RPMI7951 (cell line): ENCODE measurements at places on chromosomes 7 and 10. TPM values are rescaled to one million over a fixed set of nuclear protein-coding genes. Genes with fewer than 3 reads are reported as not detected.

Gene PRPS1L1
- total RNA-seq = not detected in 2 replicates

Gene FAM13C
- 3.4 and 4.1 TPM in 2 replicates for total RNA-seq

Gene HOXA2
- 0.84 and 1.1 TPM in 2 replicates for total RNA-seq

Gene HOXA4
- 4.3 and 9.7 TPM in 2 replicates for total RNA-seq

Gene CDHR1
- not detected in 2 replicates for total RNA-seq

Gene CFAP70
- total RNA-seq = 0.12 TPM in 1 of 2 replicates, not detected in the other

Gene TMEM213
- not detected in 2 replicates for total RNA-seq

- no peak for DNase-seq
These were observed 308.5 kb downstream of the REEP3 start for GRCh38 chr10:63829573-63830149.

DNA sequence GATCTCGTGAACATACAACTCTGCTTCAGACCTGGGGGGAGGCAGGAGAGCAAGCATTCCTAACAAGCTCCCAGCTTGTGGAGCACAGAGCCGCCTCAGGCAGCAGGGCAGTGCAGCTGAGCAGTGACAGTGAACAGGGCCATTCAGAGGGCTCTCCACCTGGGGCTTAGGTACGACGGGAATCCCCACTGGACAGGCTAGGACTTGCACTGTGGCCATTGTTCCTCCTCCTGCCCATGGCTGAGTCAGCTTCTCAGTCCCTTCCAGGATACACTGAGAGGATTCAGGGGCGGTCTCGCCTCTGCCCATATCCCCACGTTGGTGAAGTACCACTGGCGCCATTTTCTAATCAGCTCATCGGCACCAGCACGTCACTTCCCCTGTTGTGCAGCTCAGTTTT is 71.1 kb downstream of the FIGNL1 start:
- DNase-seq = no peak

- peak; percentile 60 for DNase-seq
These were observed 608 bp downstream of the HHEX start for GRCh38 chr10:92690211-92690914.

DNA sequence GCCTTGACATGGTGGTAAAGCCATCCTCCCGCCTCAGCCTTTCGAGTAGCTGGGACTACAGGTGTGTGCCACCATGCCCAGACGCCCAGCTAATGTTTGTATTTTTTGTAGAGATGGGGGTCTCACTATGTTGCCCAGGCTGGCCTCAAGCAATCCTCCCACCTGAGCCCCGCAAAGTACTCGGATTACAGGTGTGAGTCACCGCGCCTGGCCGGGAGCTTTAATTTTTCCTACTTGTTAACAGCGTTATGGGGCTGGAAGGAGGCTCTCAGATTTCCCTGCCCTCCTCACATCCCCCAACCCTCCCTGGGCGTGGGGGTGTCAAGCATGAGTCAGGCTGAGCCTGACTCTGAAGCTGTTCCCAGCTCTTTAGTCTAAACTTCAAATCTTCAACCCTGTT is 8.3 kb downstream of the ALKBH4 start:
- DNase-seq = no peak

GRCh38 chr10:84706875-84707274 is 378.5 kb downstream of the CCSER2 start:
- no peak for DNase-seq

GRCh38 chr10:87966459-87966858 is 103.0 kb downstream of the PTEN start:
- DNase-seq = no peak

GRCh38 chr10:15719049-15719898 is 448 bp downstream of the ITGA8 start:
- no peak for DNase-seq

GRCh38 chr10:2866569-2866968 is 200.8 kb upstream of the PFKP start:
- DNase-seq = no peak

- no peak for DNase-seq
These were observed 16.2 kb downstream of the RAMP3 start for GRCh38 chr7:45173596-45174327.

DNA sequence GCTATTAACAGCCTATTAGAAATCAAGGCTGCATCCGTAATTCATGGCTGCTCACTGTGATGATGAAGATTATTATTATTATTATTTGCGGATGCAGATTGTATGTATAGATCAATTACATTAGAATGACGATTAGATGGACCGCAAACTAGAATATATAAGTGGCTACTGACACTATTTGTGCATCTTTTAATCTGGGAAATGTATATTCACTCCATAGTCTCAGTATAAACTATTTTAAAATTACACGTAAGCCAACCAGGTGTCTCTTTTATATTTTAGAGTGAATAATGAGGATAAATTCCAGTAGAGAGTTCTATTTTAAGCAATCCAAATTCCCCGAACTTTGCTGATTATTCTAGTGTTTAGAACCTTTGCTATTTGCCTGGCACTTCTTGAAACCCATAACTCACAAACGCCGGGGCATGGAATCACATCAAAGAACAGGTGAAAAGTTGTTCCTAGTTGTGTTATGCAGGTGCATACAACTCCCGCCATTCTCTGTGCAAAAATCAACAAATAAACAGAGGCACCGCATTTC is 509 bp upstream of the ING3 start:
- DNase-seq = no peak

DNA sequence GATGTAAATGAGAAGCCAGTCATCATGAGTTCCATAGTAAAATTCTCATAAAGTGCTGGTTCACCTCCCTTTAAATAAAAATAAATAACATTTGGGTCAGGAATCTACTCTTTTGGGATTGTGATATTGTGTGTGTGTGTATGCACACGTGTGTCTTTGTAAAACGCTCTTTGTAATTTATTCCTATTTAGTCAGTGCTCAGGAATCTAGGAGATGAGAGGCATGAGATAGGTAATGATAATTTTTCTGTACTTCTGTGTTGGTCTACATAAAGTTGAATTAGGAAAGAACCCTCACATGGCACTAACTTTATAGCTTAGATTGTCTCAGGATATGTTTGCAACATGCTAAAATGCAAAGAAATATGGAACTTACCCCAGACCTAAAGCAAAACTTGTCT is 4.9 kb upstream of the CALCR start:
- no peak for DNase-seq

- no peak for DNase-seq
These were observed 1.9 kb downstream of the EZH2 start for GRCh38 chr7:148882192-148882591.

- no peak for DNase-seq
These were observed 448 bp upstream of the PTER start for GRCh38 chr10:16436367-16436757.

GRCh38 chr10:49277973-49278372 is 21.0 kb upstream of the C10orf71 start:
- no peak for DNase-seq

DNA sequence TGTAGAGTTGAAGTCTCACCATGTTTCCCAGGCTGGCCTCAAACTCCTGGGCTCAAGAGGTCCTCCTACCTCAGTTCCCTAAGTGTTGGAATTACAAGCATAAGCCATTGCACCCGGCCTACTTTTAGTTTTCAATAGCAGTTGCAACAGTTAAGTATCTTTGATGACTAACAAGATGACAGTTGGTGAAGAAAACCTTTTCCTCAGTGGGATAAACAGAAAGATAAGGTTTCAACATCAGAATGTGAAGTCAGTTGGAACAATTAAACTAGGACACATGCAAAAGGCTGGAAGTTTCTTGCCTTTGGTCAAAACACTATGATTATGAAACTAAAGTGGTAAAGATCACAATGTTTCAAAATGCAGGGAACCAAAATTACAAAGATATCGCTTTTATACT is 169.2 kb downstream of the ZNF438 start:
- peak; percentile 85 for DNase-seq

DNA sequence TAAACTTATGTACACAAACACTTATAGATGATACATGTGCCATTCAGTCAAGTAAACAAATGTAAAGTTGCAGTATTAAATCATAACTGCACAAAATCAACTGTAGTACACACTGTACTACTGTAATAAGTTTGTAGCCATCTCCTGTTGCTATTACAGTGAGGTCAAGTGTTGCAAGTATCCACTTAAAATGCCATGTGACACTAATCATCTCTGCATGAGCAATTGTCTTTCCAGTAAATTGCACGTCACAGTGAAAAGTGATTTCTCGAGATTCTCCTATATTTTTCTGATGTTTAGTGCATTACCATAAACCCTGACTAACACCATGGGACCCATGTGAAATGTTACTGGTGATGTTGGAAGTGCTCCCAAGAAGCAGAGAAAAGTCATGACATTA is 293.3 kb upstream of the SP4 start:
- DNase-seq = no peak

- DNase-seq = no peak
These were observed 99.0 kb downstream of the PDE1C start for GRCh38 chr7:31971049-31971667.
